Right lung (tissue), 10 donors: ENCODE measurements at places on chromosomes 7 and 10.

DNA sequence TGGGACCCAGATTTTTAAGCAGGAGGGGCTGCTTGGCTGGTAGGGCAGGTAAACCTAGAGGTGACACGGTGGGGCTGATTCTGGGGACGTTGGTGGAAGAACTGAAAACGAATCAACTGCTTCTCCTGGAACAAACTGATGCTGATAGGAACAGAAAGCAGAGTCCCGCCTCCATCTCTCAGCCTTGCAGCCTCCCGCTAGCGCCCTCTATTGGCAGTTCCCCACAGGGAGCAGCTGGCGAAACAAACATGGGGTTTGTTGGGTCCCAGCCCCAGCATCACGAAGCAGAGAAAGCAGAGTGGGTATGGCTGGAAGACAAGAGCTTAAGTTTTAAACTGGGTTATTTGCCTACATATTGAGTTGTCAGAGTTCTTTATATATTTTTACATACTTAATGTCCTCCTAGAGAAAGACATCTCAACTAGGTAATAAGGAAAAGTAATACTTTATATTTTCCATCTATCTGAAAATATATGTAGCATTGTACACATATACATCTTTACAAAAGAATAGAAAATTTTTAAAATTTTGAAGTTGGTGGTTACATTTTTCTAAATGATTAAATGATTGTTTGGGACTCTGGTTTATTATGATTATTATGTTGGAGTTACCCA lies 42.3 kb upstream of the FOXI2 start:
- no peak for DNase-seq

GRCh38 chr10:84018826-84019225 lies 120.5 kb upstream of the GHITM start:
- no peak for DNase-seq

DNA sequence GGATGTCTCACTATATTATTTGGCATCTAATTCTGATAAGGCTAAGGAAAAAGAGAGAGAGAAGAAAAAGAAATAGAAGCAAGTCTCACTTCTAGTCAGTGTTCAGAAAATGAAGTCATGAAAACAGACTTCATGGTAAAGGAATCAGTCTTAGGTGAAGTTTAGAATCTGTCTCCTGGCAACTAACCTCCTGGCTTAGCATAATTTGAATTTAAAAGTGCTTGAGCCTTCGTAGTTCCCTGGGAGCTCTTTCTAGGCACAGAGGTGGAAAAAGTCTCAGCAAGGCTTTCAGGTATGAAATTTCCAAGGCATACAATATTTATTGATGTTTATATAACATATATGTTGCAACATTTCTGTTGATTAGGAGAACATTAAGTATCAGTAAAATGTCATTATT lies 10.4 kb downstream of the CHRM2 start:
- DNase-seq = no peak

GRCh38 chr10:124064676-124065075 lies 28.7 kb downstream of the CHST15 start:
- no peak for DNase-seq

DNA sequence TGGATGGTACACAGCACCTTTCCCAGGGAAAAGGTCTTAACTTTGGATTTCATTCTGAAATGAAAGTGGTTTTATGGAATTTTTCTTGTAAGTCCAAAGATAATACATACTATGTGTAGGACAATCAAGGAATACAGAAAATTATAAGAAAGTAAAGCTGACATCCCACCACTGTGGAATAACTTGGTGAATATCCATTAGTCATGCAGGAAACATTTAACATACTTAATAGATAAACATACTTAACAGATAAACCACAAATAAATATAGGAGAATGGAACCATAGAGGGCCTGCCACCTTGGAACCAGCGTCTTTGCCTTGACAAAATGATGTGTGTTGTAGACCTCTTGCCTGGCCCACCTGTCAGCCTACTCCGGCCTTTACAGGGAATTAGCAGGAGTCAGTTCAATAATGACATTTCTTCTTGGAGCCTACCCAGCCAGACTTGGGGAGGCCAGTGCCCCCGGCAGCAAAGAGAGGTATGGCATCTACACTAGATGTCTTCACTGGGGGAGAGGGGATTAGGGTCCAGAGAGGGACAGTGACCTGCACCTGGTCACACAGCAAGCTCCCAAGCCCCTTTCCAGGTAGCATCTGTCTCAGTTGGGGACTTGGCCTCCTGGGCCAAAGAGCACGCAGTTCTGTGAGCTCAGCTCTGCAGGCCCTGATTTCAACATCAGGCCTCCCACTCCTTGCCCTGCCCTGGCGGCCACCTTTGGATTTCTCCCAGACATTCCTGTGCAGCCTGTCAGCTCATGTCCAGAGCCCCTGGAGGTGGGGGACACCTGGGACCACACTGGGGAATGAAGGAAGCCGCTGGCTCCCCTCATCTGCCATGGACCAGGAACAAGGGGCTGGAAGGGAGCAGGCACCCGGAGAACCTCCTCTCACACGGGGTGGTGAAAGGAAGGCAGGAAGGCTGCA lies 112.6 kb upstream of the PPIF start:
- no peak for DNase-seq

- no peak for DNase-seq
Observed at GRCh38 chr7:80140388-80140787, 5.8 kb downstream of the GNAI1 start.

GRCh38 chr10:59432207-59432900 lies 70.0 kb upstream of the FAM13C start:
- DNase-seq = no peak

- DNase-seq = no peak
Observed at GRCh38 chr7:157963526-157963925, 624.1 kb downstream of the PTPRN2 start.

GRCh38 chr7:41103331-41103730 lies 599.6 kb downstream of the INHBA start:
- no peak for DNase-seq

DNA sequence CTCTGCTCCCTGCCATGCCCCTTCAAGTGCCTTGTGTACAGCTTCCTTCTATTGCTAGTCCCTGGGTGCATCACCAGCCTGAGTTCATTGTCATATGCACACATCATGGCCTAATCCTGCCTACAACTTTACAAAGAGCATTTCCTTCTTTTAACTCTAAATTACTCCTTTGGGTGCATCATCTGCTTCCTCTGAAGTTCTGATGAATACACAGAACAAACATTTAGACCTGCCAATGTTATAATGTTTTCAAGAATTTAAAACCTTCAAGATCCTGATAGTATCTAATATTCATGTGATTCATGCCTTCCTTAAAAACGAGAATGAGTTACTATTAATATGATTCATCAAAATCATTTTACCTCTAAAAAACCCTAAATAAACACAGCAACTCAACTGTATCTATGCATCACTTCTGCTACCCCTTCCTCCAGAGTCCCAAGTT lies 357.1 kb downstream of the MAGI2 start:
- no peak for DNase-seq

GRCh38 chr10:13536674-13537366 lies 8.0 kb upstream of the BEND7 start:
- DNase-seq = peak; percentile 53

- DNase-seq = no peak
Observed at GRCh38 chr7:41867639-41868280, 164.9 kb upstream of the INHBA start.

DNA sequence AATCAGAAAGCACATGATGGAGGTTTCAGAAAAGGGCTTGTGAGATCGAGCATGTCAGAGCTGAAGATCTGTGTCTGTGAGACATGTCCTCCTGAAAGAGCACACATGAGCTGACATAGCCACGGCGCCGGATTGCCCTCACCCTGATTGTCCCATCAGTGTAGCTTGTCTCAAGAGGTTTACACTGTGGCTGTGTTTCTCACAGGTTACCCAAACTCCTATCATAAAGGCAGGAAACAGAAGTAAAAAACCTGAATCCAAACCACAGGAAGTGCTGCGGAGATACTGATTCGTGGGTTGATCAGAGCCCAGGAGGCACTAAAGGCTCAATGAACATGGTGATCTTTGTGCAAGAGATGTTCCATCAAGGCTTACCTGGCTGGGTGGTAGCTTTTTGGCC lies 3.9 kb upstream of the ATP6V0E2 start:
- no peak for DNase-seq

- DNase-seq = no peak
Observed at GRCh38 chr10:3716093-3716492, 68.9 kb downstream of the KLF6 start.

DNA sequence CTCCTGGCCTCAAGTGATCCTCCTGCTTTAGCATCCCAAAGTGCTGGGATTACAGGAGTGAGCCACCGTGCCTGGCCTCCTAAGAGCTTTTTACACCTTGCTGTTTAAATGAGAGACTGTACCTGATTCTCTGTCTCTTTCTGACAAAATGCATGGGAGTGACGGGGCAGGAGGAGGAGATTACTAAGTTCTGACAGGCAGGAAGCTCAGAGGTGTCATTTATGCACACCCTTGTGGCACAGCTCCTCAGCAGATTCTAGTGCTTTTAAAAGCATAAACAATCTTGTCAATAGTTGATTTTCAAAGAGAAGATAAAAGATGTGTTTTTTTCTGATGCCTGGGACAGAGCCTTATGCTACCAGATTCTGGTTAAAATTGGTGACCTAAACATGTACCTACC lies 39.7 kb upstream of the STEAP4 start:
- DNase-seq = no peak

GRCh38 chr10:33091201-33091600 lies 133.2 kb upstream of the ITGB1 start:
- DNase-seq = no peak

- no peak for DNase-seq
Observed at GRCh38 chr10:58913717-58914116, 262.7 kb upstream of the PHYHIPL start.

DNA sequence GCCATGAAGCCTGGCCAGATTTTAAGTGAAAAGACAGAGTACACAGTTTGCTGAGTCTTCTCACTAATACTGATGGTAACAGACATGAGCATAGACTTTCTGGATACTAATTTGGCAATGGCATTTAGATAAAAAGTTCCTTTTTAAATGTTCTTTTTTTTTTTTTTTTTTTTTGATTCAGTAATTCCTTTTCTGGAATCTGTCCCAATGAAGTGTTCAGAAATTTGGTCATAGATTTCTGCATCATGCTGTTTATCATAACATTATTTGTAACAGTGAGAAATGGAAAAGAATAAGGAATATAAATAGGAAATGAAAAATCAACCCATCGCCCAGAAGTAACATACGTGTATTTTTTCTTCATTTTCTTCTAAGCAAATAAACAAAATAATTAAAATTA lies 354.9 kb downstream of the CALN1 start:
- DNase-seq = peak; percentile 26

GRCh38 chr7:3092468-3092867 lies 48.8 kb upstream of the CARD11 start:
- peak; percentile 7 for DNase-seq

GRCh38 chr7:118794419-118794818 lies 569.9 kb downstream of the ANKRD7 start:
- DNase-seq = no peak

GRCh38 chr7:15558756-15559155 lies 3.1 kb downstream of the AGMO start:
- no peak for DNase-seq

- no peak for DNase-seq
Observed at GRCh38 chr10:96225119-96225518, 46.2 kb downstream of the BLNK start.

DNA sequence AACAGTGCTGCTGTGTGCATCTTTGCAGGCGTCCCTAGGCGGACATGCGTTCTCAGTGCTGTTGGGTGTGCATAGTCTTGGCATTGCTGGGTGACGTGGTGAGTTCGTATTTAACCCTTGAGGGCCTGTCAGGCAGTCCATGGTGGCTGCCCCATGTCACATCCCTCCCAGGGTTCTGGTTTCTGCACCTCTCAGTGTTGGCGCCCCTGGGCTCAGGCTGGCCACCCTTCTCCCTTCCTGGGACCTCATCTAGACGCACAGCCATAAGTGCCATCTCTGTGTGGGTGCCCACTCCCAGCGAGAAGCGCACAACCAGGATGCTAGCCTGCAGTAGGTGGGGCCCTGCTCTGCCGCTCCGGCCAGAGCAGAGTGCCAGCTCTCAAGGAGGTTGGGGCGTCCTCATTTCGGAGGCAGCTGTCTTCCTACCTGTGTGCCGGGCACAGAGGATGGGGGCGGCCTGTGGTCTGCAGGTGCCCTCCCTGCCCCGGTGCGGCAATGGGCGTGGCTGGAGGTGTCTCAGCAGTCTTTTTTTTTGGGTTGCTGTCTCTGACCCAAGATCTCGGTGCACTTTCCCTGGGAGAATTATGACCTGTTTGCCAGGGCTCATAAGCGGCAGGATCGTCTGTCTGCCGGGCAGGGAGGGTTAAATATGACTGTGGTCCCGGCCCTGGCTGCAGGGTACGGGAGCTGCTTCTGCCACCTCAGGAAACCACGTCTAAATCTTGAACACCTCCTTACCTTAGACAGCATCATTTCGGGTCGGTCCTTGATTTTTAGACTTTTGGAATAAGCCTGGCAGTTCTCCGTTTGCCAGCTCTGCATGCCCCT lies 6.5 kb downstream of the INPP5A start:
- DNase-seq = no peak

- DNase-seq = no peak
Observed at GRCh38 chr7:24862461-24862860, 105.2 kb upstream of the GSDME start.

- no peak for DNase-seq
Observed at GRCh38 chr7:23239698-23240097, 6.9 kb upstream of the GPNMB start.

GRCh38 chr7:159145490-159145855 lies 806 bp upstream of the VIPR2 start:
- no peak for DNase-seq

DNA sequence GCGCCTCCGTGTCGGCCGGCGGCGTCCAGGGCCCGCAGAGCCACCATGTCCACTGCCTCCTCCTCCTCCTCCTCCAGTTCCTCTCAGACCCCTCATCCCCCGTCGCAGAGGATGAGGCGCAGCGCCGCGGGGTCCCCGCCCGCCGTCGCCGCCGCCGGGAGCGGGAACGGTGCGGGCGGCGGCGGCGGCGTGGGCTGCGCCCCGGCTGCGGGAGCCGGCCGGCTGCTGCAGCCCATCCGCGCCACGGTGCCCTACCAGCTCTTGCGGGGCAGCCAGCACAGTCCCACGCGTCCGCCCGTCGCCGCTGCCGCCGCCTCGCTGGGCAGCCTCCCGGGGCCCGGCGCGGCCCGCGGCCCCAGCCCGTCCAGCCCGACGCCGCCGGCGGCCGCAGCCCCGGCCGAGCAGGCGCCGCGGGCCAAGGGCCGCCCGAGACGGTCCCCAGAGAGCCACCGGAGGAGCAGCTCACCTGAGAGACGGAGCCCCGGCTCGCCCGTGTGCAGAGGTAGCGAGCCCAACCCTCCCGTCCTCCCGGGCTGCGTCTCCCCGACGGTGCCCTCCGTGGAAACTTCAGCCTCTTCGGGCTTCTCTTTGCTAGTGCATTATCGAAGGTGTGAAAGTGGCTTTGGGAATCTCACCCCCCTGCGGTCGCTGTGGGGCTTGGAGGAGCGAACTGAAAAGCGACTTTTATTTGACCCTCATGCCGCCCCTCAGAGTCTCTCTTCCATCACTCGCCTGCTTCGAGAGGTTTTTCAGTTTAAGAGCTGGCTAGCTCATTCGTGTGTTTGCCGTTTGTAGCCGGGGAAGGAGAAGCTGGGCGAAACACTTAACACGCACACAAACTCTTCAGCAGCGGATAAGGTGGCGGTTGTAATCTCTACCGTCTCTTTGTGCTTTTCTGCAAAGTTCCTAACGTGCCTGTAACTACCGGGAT lies 975 bp downstream of the GLCCI1 start:
- DNase-seq = peak; percentile 48
